RPMI7951 (cell line): ENCODE measurements at places on chromosomes 12 and 14. TPM values are rescaled to one million over a fixed set of nuclear protein-coding genes. Genes with fewer than 3 reads are reported as not detected.

GRCh38 chr12:62799126-62799736 is 135.7 kb downstream of the PPM1H start:
- DNase-seq = peak; percentile 66

DNA sequence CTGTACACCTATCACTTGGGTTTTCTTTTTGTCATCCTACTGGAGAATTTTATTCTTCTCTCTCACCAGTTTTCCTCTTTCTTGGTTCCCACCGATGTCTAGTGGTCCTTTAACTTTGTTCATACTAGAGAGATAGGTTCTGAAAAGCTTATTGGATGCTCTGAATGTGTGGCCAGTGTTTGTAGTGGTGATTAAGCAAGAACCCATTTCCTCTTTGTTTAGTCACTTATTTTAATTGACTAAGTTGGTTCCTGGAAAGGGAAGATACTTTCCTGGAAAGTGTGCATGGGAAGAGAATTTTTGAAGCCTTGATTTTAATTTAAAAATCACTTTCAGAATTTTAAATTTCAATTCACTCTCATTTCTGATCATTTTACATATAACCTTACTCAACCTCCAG is 127.2 kb downstream of the OTOGL start:
- DNase-seq = peak; percentile 10

GRCh38 chr12:47949441-47950341 is 13.7 kb upstream of the TMEM106C start:
- peak; percentile 76 for DNase-seq

DNA sequence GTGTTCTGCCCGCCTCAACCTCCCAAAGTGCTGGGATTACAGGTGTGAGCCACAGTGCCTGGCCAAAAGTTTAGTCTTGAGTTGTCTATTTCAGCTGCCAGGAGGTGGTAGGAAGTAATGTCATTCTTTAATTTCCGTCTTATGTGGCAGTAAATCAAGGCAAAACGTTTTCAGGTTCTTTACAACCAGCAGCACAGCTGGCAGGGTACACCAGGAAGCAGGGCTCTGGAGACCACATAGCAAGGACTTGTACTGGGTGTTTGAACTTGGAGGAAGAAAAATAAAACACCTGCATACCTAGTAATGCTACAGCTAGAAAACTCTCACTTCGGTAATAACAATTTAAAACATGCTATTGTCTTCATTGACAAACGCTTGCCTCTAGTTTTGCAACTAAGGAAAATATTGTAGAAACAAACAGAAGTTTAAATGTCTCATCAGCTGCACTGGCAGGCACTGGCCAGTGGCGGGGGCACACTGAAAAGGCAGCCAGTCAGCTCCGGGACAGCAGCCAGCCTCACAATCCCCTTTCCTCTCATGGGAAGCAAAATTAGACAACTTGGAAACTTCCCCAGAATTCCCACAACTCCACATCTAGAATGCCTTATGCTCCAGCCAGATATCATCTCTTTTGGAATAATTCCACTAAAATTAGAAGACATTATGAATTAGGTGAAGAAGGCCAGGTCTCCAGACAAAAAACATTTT is 72.2 kb downstream of the CLIP1 start:
- DNase-seq = no peak

GRCh38 chr12:77324763-77325468 is 259.5 kb upstream of the E2F7 start:
- DNase-seq = peak; percentile 55

DNA sequence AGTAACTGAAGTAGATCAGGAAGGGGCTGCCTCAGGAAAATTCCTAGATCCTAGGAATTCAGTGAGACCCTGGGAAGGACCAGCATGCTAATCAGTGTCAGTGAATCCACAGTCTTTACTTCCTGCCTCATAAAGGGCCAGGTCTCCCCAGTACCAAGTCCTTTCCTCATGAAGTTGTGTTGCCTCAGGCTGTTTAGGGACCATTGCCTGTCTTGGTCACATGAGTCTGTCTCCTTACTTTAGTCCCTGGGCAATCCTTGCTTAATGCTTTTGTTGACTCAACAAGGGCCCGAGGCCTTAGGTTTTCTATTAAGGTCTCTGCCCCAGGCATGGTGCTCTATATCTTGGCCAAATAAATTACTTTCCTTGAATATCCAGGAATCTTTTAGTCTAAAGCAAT is 16.1 kb upstream of the ATF1 start:
- no peak for DNase-seq

GRCh38 chr12:76313299-76313698 is 34.9 kb downstream of the BBS10 start:
- DNase-seq = no peak

DNA sequence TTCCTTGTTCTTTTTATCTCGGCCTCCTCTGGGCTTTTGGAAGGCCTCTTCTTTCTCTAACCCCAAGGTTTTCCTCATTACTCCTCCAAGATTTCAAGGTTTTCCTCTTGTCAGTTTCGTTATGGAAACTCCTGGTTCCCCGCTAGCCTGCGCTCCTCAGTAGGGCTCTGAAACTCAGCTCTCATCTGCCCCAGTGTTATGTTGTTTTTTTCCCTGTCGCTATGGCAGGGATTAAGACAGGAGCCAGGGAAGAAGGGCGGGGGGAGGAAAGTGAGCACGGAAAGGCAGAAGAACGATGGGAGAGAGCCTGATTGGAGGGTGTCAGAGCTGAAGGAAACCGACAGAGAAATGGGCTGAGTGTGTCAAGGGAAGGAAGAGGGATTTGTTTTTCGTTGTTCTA is 26.5 kb upstream of the JDP2 start:
- DNase-seq = no peak

DNA sequence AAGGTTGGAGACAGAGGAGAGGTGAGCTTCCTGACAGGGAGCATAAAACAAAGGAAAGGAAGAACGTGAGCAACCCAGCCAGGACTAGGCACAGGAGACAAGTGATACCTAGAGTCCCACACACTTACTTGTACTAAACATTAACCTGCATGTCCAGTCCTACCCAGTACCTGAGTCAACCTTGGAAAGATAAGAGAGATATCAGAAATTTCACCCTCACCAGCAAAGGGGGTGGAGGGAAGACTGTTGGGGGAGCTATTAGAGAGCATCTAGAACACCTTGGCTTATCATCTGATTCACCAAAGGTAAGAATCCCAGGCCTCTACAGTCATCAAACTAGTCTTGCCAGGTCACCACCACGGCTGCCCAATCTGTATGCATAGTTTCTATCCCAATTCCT is 11.1 kb downstream of the KLHL33 start:
- no peak for DNase-seq

- DNase-seq = no peak
These were observed 62.3 kb upstream of the TMPO start for GRCh38 chr12:98453070-98453469.

DNA sequence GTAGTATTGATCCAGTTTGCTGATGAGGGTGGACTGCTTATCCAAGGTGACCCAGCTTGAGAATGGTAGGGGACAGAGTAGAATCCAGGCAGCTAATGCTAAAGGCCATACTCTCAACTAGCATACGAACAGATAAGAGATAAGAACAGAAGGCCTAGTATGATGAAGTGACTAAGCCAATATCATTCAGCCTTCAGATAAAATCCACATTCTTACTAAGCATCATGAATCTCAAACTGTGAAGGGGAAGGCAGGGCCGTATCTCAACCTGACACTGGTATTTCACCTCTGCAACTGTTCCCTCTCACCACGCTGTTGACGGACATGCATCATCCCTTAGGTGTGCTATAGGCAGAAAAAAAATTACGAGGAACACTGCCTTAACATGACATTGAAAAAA is 8.1 kb upstream of the CKAP4 start:
- DNase-seq = no peak

- DNase-seq = no peak
These were observed 6.0 kb upstream of the CPNE6 start for GRCh38 chr14:24065408-24065807.

DNA sequence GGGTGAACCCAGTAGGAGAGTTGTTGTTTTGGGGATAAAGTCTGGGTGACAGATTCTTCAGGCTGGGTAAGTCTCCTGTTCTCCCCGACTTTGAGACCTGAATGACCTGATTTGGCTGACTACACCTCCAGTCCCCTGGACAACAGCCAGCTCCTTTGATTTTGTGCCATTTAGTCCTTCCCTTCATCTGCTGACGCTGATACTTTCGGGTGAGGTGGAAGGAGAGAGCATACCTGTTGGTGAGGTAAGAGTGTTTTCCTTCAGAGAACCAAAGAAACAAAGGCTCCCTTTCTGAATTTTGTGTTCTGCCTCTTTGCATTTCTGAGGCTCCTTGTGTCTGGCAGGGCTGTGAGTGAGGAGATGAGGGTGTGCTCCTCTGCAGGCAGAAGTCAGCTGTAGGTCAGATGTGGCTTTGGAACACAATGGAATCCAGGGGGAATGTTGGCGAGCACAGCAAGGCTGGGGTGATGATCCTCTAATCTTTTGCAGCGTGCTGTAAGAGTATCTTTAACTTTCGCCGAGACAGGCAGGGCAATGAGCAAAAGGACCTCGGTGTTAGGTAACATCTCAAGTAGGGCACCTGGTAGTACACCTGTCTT is 12.1 kb downstream of the ETV6 start:
- DNase-seq = no peak

DNA sequence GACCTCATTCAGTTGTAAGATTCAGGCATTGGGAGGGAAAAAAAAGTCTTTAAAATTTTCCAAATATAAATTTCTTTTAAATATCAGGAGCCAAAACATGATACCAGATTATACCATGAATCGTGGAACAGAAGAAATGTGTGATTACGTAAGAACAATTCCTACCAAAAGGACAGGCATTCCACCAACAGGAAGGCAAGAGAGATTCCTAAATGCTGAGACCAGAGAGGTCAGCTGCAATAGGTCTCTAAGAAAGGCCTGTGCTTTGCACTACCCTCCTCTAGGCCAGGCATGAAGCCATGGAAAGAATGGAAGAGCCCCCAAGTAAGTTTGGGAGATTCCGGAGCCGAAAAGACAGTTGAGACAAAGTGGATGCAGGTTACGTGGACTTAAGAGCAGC is 83.7 kb downstream of the PTGER2 start:
- no peak for DNase-seq

DNA sequence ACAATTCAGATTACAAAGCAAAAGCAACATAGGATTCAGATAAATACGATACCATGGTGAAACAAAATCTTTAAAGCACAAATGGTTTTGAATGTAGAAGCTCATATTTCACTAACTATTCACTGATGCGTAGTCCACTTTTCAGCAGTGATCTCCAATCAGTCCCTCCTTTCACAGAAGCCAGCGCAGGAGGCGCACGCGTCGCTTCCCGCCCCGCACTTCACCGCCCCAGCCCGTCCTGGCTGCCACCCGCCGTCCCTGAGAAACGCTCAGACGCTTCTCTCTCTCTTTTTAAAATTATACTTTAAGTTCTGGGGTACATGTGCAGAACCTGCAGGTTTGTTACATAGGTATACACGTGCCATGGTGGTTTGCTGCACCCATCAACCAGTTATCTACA is 19.8 kb upstream of the CHFR start:
- DNase-seq = no peak

GRCh38 chr14:68235011-68235410 is 415.4 kb downstream of the RAD51B start:
- DNase-seq = no peak

GRCh38 chr14:37093364-37093763 is 79.0 kb downstream of the SLC25A21 start:
- DNase-seq = no peak

GRCh38 chr14:79016828-79017505 is 846.8 kb downstream of the NRXN3 start:
- DNase-seq = peak; percentile 52

- no peak for DNase-seq
These were observed 106.6 kb downstream of the OTOGL start for GRCh38 chr12:80205960-80206359.

DNA sequence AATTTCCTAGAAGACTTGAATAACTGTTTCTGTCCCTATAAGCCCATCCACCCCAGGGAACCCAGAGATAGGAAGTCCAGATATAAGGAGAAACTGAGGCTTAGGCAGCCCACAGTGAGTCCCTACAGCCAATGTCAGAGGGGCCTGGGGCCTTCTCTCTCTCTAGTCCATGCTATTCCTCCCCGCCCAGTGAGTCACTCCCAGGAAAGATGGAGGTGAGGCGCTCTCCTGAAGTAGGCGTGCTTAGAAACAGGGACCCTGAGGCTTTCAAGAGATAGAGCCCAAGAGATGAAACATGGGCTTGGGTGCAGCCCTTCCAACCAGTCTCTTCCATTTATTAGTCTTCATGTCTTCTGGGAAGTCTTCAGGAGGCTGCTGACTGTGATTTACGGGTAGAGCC is 2.3 kb upstream of the SMUG1 start:
- no peak for DNase-seq

- DNase-seq = peak; percentile 3
These were observed 63.5 kb upstream of the MBIP start for GRCh38 chr14:36383767-36384431.

DNA sequence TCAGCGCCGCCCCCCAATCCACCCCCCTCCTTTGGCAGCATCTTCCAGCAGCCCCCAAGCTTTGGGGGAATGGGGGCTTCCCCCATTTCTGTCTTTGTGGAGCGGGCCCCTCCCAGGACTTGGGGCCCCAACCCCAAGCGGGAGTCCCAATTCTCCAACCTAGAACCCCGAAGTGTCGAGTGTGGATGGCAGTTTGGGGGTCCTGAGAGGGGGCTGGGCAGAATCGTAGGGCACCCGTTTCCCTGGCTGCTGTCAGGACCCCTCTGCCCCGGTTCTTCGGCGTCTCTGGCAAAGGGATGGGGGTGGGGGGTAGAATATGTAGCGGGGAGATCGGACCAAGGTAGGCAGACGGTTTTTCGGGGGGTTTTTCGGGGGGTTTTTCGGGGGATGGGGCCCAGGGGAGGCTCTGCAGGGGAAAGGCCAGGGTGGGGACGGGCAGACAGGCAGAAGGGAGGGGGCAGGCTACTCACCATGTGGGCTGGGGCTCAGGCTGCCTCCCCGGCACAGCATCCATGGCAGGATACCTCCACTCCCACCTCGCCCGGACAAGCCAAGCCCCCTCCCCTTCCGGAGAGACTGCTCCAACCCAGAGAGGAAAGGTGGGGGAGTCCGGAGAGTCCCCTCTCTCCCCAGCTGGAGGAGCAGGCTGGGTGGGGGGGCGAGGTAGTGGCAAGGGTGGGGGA is 739 bp downstream of the JPH4 start:
- DNase-seq = no peak

ZNF605 gene
- total RNA-seq = 3.0 and 3.5 TPM in 2 replicates

LTB4R gene
- total RNA-seq = 0.48 and 0.59 TPM in 2 replicates

MYO1H gene
- not detected in 2 replicates for total RNA-seq

FRMD6 gene
- 98.9 and 127 TPM in 2 replicates for total RNA-seq

METAP2 gene
- total RNA-seq = 62.2 and 72.0 TPM in 2 replicates

SLC35E3 gene
- 1.8 and 2.4 TPM in 2 replicates for total RNA-seq

CLEC2D gene
- 2.8 and 3.4 TPM in 2 replicates for total RNA-seq

PLEKHD1 gene
- not detected in 2 replicates for total RNA-seq

TDRD9 gene
- not detected in 2 replicates for total RNA-seq

OR4N2 gene
- total RNA-seq = under 0.01 and 0.10 TPM in 2 replicates

MYO1A gene
- total RNA-seq = not detected in 2 replicates

A2M gene
- total RNA-seq = 29.7 and 35.4 TPM in 2 replicates

OTOGL gene
- 0.20 and 0.48 TPM in 2 replicates for total RNA-seq

LMNTD1 gene
- not detected in 2 replicates for total RNA-seq

KLRB1 gene
- not detected in 2 replicates for total RNA-seq

PIANP gene
- total RNA-seq = 0.12 and 1.5 TPM in 2 replicates

TMEM179 gene
- total RNA-seq = not detected in 2 replicates

CBLN3 gene
- total RNA-seq = 0.72 and 1.3 TPM in 2 replicates

GPRC5D gene
- not detected in 2 replicates for total RNA-seq

CEBPE gene
- total RNA-seq = not detected in 2 replicates
